ENCODE measurements at places on chromosomes 7 and 10.

- DNase-seq, result peak; percentile 86
Observed at GRCh38 chr7:128108641-128109423, 77.6 kb upstream of the LRRC4 start.

GRCh38 chr10:120802935-120803334 is 48.2 kb upstream of the WDR11 start:
- no peak for DNase-seq

DNA sequence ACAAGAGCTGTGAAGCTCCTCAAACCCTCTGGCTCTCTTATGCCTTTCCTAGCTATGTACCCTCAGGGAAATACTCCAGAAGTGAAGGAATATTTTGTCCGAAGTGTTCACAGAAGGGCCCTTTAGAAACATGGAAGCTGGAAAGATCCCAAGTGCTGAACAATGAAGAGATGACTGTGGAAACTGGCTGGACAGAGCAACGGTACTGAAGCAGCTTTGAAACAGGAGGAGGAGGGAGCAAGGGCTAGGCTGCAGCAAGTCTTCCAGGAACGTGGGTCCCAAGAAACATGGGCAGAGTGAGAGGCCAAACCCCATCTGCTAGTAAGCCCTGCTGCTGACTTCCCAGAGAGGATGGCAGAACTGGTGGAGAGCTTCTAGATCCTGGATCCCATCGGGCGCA is 3.0 kb upstream of the PSAP start:
- no peak for DNase-seq

GRCh38 chr10:16952610-16953009 is 135.4 kb upstream of the RSU1 start:
- no peak for DNase-seq

DNA sequence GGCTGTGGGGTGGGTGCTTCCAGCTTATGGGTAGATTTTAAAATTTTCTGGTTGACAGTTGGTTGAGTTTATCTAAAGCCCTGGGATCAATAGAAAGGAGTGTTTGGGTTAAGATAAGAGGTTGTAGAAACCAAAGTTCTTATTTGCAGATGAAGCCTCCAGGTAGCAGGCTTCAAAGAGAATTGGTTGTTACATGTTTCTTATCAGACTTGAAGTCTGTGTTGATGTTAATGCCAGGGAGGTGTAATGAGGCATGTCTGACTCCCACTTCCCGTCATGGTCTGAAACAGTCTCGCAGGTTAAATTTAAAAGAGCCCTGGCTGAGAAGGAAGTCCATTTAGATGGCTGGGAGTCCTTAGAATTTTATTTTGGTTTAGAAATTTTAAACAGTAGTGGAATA is 165.2 kb upstream of the TMEM72 start:
- no peak for DNase-seq

- DNase-seq, result no peak
Observed at GRCh38 chr10:112024079-112024478, 159.5 kb downstream of the GPAM start.

DNA sequence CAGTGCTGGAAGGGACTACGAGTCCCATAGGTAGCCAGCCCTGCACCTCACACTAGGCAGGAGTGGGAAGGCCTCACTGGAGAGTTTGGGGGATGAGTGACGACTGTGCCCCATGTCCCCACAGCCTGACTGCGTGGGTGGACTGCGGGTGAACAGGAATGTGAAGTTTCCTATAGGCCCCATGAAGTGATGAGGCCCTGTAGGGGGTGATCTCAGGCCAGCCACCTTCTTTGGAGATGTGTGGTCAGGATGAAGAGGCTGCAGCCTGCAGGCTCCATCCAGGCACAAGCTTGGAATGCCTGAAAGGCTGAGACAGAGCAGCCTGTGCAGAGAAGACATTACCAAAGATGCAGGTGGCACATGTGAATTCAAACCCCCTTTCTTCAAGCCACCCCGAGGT is 94.9 kb downstream of the CPXM2 start:
- DNase-seq, result no peak

GRCh38 chr7:142321391-142321790 is 63.5 kb upstream of the PRSS58 start:
- DNase-seq, result no peak

GRCh38 chr10:63286754-63287264 is 153.7 kb downstream of the NRBF2 start:
- DNase-seq, result no peak

DNA sequence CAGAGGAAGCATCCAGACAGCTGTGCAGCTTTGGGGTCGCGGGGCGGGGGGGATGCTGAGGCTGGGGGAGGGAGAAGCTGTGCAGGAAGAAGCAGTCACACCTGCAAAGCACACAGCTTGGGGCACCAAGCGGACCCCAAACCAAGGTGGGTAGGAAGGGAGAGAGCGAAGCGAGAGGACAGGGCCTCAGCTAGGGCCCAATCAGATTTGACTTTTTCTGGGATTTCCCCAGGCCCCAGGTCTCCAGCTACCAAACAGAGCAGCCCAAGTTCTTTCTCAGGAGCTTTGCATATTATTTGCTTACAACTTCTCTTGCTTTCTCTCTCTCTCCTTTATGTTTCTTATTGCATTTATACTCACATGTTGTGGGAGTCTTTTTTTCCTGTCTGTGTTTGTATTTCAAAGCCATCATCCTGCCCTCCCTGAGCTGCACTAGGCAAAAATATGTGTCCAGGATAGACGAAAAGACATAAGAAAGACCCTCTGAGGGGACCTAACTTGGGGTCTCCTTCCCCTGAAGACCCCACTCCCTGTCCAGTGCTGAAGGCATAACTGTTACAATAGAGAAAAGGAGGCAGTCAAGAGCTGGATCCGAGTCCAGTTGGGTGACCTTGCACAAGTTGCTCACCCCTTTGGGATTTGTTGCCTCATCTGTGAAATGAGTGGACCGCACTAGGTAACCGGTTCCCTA is 50.6 kb upstream of the SMNDC1 start:
- DNase-seq, result no peak

GRCh38 chr7:68587599-68587998 is 1010.7 kb upstream of the AUTS2 start:
- DNase-seq, result no peak

DNA sequence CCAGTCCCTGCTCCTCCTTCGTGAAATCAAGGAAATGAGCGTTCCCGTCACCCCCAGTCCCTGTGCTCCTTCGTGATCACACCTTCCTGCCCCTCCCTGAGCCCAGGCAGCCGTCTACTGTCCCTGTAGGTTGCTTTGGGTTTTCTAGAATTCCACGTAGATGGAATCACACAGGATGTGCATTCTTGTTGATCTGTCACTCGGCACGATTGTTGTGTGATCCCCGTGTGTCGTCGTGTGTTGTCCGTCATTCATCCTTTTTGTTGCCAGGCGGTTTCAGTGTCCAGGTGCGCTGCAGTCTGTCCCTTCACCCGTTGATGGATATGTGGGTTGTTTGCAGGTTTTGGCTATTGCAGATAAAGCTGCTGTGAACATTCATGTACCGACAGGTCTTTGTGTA is 9.4 kb downstream of the MTG1 start:
- no peak for DNase-seq

DNA sequence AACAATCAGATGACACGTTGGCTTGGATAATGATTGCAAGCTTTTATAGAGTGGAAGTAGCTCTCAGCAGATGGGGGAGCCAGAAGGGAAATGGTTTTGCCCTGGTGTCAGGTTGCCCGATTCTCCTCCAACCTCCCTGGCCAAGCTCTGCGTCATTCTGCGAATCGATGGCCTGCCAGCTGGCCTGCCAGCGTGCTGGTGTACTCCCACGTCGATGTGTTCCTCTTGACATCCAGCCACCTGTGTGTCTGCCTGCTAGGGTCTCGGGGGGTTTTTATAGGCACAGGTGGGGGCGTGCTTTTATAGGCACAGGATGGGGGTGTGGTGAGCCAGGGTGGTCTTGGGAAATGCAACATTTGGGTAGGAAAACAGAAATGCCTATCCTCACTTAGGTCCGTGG is 4.6 kb downstream of the NET1 start:
- DNase-seq, result no peak

- DNase-seq, result no peak
Observed at GRCh38 chr10:9450801-9451200, 1396.3 kb downstream of the GATA3 start.

GRCh38 chr7:27164045-27164366 is 1.3 kb downstream of the HOXA9 start:
- DNase-seq, result no peak

DNA sequence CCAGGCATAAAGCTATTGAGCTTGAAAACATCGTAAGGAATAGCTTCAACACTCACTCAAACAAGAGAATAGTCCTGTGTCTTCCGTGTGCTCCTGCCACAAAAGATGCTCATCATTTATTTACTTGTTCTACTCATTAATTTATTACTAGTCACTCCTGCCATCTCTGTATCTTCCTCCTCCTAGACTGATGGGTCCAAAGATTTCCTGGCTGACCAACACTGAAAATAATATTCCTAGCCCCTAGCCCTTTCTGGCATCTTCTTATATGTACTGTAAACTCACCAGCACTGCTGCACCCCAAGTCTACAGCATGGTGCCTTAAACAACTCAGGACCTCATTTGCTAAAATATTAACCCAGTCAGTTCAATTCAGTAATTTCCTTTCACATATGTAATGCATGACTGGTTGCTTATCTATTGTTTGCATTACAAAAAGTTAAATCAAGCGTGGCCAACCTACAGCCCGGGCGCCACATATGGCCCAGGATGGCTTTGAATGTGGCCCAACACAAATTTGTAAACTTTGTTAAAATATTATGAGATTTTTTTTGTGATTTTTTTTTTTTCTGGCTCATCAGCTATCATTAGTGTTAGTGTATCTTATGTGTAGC is 86.7 kb upstream of the GSDME start:
- no peak for DNase-seq

DNA sequence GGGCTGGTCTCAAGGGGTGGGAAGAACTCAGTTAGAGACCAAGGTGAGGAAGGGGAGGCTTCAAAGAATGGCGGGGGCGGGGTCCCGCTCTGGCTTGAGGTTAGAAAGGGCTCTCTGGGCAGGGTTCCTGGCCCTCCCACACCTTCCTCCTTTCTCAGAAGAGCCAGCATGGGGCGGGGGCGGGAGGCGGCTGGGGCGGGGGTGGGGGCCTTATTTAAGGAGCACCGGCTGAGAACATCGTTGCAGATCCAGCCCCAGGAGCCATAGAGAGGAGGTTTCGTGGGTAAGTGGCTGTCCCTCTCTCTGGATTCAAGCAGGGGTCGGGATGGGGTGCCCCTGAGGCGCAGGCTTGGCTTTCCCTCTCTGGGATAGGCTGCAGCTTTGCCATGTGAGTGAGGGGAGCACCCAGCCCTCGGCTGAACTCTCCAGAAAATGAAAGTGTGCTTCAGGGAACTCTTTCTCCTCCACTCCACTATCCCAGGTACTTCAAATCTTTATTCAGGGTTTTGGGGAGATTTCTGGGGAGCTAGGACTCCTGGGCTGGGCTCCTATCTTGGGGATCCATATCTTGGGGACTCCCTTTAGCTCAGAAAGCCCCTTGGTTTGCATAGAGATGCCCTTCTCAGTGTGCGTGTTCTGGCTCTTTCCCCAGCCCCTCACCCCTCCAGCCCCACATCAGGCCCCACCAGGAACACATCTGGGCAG is 3.3 kb upstream of the CUEDC2 start:
- peak; percentile 70 for DNase-seq

DNA sequence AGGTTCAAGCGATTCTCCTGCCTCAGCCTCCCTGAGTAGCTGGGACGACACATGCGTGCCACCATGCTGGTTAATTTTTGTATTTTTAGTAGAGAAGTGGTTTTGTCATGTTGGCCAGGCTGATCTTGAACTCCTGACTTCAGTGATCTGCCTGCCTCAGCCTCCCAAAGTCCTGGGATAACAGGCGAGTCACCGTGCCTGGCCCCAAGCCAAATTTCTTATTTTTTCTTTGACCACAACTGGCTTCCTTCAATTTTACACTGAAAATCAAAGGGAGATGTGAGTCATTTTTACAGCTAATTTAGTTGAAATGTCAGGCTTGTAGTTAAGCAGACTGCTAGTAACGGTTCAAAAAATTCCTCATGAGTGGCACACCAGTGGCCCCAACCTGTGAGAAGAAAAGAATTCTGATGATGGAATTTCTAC is 7.8 kb downstream of the RNF216 start:
- peak; percentile 53 for DNase-seq

DNA sequence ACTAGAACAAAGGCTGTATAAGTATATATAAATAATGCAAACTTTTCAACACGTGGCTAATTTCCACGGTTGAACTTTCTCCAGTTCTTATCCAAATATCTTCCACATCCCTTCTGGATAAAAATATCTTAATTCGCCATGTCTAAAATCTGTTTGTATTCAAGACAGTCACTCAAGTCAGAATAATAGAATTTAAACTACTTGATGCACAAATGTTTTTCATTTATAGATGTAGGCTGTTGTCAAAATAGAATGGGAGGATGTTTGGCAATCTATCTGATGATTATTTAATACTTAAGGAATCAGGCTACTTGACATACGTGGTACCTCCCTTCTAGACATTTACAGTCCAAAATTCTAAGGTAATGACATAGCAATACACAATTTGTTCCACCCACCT is 204.3 kb downstream of the TWIST1 start:
- no peak for DNase-seq

DNA sequence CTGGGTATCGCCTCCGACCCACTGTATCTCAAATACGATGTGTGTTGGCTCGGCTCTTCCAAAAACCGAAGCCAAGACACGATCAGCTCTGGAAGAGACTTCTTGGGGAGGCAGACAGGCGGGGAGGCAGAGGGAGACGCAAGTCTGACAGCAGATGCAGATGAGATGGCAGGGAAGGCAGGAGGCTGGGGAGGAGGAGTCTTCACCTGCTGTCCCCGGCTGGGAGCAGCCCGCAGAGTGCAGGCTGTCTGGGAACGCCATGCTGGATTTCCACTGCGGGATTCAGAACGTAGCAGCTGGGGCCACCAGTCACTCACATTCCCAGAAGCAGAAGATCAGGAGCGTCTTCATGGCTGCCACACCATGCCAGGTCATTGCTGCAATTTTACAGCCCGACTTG is 29.4 kb downstream of the CTBP2 start:
- DNase-seq, result no peak

- DNase-seq, result no peak
Observed at GRCh38 chr7:126578338-126578737, 674.4 kb downstream of the GRM8 start.

DNA sequence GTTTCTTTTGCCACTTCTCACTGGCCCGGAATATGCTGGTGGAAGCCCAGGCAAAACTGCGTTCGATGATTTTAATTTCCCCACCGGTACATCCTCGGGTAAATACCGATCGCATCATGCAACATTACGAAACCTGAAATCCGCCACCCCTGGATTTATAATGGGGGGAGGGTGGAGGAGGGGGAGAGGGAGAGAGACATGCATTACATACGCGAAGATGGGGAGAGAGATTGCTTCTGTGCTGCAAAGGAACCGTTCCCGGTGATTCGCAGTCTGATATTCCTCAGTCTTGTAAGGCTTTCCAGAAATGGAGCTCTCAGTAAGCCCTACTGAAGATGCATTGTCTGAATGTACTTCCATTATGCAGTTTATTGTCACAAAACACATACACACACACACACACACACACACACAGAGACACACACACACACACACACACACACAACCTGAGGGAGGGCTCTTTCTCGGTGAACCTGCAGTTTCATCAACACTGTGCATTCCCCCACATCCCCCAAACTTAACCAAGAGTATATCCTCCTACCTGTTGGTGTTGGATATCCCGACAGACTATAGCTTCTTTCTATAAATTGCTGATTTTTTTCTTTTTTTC is 741 bp downstream of the GPR85 start:
- no peak for DNase-seq
